ENCODE measurements at places on chromosomes 7 and 10.

DNA sequence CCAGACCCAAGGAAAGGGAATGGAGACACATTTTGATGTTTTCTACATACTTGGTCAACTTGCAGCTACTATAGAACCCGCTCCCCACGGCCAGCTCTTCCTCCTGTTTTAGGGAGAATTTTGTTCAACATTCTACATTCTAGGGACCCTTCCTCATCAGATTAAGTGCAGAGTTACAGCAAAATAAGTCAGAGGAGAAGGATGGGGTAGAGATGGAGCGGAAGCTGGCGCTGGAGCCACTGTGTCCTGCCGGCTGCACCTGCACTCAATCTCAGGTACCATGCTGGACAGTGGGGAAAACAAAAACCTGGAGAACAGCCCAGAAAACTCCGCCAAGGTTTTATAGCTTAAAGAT lies 79.4 kb upstream of the EN2 start:
- DNase-seq, result no peak

DNA sequence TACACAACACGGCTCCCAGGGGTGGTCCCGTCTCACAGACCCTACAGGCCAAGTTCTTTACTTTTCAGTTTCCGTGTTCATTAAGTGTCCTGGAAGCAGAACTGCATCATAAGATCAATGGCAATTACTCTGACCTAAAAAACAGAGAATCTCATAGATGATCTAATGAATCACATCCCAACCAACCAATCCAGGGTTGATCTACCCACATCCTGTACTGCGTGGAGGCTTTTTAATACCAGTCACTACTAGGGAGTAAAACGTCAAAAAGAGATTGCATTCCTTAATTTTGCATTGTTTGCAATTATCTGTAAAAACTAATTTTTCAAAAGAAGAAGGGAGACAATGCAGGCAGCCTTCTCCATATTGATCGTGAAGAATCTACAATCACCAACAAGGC lies 72.6 kb downstream of the PARD3 start:
- DNase-seq, result peak; percentile 55

DNA sequence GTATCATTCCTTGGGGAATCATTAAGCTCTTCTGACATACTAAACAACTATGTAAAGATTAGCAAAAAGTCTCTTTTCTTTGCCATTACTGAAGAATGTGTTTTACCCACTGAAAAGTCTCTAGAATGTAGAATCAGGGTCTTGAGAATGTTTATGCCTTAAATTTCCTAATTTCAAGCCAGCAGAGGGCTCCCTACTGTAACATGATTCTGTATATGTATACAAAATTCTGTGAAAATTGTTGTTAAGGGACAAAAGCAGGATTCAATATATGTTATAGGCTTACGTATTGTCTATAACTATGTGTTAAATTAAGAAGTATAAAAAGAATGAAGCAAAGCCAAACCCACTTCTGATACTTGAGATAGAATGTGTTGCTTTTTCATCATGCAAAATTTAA lies 296.9 kb upstream of the DGKB start:
- peak; percentile 1 for DNase-seq

- DNase-seq, result peak; percentile 69
These were observed 549 bp upstream of the DDX50 start for GRCh38 chr10:68900427-68901104.
